HFFc6 (cell line): ENCODE measurements at places on chromosomes 16 and 17.

- no peak for DNase-seq
Measured at GRCh38 chr17:41734139-41734948, at the start of gene HAP1. Gene HAP1 (minus strand): TSS chr17:41734643. CDS start chr17:41734634, 9 bp downstream.

DNA sequence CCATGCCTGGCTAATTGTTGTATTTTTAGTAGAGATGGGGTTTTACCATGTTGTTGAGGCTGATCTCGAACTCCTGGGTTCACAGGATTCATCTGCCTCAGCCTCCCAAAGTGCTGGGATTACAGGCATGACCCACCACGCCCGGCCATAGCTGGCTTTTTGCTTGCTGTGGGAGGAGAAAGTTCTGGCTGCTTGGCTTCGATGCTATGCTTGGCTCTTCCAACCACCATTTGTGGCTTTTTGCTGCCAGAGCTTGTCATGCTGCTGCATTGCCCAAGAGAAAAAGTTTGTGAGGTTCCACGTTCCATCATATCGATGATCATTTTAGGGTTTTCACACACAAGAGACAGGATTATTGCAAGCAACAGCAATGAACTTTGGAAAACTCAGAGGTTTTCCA lies 16.2 kb downstream of the BMERB1 start:
- no peak for DNase-seq

DNA sequence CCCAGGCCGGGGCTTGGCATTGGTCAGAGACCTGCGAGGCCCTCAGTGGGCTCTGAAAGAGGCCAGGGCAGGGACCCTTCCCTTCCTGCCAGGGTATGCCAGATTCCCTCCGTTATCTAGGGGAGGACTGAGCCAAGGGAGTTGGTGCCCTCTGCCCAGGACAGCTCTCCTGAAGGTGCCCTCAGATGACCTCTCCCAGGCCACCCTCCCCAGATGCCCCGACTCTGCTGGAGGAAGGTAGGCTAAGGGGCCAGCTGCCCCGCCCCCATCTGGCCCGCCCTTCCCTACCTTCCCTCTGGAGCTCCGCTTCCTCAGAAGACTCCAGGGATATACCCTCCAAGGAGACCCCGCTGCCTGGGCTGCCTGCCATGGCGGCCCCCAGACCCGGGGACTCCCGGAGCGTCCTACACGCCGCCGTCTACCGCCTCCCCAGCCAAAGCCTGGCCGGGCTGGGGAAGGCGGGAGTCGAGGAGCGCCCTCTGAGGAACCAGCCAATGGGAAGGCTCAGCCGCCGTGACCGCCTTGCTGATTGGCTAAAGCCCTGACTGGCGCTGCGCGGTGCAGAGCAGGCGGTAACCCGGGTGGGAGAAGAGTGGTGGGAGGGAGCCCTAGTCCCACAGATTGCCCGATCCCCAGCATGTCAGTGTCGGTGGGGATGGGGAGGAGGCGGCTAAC lies 7.0 kb downstream of the MPP2 start:
- DNase-seq = peak; percentile 61

DNA sequence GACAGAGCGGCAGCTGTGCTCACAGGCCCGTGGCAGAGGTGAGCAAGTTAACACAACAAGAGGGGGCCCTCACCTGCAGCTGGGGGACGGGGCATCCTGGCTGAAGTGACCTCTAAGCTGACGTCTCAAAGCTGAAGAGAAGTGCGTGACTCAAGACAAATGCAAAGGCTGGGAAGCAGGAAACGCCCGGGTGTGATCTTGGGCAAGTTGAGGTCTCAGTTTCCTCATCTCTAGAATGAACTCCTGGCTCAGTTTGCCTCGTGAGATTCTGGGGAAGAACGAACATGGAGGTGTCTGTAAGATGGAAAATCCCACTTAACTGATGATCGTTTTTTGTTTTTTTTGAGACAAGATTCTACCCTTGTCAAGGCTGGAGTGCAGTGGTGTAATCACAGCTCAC lies 40.1 kb upstream of the C1QL1 start:
- DNase-seq = no peak

- peak; percentile 76 for DNase-seq
Measured at GRCh38 chr17:82351713-82352488, 7.1 kb upstream of the TEX19 start.

DNA sequence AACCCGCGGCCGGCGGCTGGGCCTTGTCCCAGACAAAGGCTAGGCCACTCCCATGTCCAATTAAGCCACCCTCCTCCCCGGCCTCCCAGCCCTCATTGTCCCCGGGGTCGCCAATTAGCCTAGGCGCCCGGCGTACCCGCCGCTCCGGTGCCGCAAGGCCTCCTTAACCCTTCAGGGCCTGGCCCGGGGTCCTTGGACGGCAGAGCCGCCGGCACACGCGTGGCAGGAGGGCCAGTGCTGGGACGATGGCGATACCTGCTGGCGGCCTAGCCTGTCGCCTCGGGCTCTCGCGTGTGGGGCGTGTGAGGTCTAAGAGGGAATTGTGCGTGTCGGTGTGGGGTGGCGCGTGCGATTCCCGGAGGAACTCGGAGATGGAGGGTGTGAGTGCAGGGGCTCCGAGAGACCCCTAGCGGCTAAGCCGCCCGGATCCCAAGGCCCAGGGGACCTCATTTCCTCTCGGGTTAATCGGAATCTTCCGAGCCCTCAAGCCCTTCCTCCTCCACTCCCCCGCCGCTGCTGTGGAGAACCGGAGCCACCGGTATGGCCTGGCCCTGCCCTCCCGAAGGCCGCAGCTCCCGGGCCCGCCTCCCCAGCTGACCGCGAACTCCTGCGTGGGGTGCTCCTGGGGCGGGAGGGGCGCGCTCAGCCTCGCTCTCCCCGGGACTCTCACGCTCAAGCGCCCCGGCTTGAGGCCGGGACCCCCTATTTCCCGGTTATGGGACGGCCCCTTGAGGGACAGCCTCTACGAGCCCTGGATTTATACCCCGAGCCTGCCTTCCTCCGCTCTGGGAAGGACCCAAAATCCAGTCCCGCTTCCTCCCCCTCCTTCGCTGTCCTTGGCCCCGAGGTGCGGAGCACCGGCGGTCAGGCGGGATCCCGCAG lies 11.9 kb downstream of the TBX2 start:
- peak; percentile 74 for DNase-seq

DNA sequence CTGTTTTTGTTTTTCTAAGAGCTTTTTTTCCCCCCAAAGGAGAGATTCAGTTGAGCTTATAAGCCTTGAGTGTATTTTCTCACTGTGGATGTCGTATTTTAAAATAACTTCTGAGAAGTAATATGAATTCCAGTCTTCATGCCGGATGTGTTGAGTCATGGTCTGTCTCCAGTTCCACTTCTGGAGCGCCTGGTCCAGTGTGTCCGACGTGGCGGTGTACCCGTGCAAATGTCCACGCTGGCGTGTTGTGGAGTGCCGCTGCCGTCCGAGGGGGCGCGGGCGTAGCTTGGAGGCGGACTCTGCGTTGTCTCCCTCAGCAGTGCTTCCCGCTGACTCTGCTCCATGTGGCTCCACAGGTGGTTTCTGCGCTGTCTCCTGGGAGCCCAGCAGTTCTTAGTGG lies 60.9 kb upstream of the ZNF750 start:
- DNase-seq = no peak

- no peak for DNase-seq
Measured at GRCh38 chr16:74107795-74108610, 188.6 kb upstream of the PSMD7 start.

GRCh38 chr16:27242868-27243590 lies 25.5 kb downstream of the NSMCE1 start:
- DNase-seq = peak; percentile 92

- no peak for DNase-seq
Measured at GRCh38 chr16:23269248-23269953, 32.7 kb upstream of the SCNN1B start.
